ENCODE measurements at places on chromosomes 1 and 21.

- DNase-seq, result no peak
Observed at GRCh38 chr1:21270086-21270689, 20.1 kb downstream of the ECE1 start.

GRCh38 chr1:212618466-212619210, 10.1 kb downstream of the ATF3 start:
- no peak for DNase-seq

GRCh38 chr1:207034208-207034607, 1.7 kb upstream of the C1orf116 start:
- DNase-seq, result no peak

DNA sequence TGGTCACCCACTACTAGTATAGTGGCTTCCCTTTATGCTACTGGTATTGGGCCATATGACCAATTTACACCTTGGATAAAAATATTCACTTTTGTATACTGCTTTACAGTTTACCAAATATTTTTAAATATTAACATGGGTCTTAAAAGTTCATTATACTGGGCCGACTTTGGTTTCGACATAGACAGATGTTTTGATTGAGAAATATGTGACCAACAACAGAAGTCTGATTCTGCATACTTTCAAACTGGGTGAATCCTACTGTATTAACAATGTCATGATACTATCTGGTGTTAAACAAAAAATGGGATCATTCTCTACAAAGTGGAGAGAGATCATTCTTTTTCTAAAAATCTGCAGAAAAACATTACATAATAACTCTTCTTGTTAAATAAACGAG, 134.8 kb downstream of the AKT3 start:
- DNase-seq, result no peak

GRCh38 chr21:32410916-32411315, 1.6 kb upstream of the EVA1C start:
- DNase-seq, result peak; percentile 68

DNA sequence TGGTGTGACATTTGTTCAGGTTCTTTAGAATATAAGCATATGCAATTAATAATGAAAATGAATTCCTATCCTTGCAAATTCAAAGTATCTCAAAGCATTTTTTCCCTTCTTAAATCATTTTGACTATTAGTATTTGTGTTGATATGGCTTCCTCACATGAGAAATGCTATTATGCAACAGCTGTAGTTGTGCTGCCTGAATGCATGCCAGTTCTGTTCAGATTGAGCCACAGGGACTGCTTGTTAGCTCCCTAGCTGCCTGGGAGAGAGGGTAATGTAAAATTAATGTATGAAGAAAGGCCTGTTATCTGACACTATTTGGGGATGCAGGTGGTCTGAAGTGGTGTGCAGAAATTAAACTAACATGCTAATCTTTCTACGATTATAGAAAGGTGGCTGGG, 45.5 kb downstream of the CACHD1 start:
- DNase-seq, result no peak

GRCh38 chr1:201954263-201955008, 867 bp upstream of the TIMM17A start:
- DNase-seq, result no peak

DNA sequence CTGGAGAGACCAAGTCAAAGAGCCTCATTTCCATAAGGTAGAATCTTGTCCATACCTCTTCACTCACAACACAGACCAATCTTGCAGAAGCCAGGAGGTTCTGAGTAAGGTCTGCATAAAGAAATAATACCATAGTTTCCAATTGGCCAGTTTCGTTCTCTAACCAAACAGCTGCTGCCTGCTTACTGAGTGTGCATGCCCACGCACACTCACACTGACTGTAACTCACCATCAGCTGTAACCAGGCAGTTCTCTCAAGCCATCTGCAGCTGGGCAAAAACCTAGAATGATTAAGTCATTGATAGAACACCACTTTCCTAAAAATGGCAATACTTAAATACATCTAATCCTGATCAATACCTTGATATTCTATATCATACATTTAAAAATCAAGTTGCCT, 106.6 kb upstream of the VAV3 start:
- no peak for DNase-seq

DNA sequence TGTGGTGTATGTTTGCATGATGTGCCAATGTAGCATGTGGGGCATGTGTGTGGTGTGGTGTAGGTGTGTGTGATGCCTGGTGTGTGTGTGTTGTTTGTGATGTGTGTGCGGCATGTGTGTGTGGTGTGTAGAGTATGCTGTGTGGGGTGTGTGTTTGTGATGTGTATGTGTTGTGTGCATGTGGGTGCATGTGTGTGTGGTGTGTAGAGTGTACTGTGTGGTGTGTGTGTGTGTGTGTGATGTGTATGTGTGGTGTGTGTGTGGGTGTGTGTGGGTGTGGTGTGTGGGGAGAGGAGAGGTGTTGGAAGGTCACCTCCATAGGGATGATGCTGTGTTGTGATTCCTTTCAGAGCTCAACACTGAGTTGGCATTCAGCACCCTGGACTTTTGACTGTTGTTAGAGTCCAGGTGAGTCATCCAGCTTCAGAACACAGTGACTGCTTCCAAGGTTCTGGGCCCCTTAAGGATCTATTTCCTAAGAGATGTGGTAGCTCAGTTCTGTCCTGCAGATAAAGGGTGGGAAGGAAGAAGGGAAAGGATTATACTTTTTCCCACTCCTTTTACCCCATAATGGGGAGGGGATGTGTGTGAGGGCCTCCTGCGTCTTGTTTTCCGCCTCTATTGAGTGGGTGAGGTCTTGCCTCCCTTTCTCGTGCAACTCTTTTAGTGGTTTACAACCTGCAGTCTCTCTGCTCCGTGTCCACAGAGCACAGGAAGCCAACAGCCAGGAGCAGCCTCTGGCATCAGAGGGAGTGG, 47.6 kb downstream of the RHOU start:
- DNase-seq, result no peak

DNA sequence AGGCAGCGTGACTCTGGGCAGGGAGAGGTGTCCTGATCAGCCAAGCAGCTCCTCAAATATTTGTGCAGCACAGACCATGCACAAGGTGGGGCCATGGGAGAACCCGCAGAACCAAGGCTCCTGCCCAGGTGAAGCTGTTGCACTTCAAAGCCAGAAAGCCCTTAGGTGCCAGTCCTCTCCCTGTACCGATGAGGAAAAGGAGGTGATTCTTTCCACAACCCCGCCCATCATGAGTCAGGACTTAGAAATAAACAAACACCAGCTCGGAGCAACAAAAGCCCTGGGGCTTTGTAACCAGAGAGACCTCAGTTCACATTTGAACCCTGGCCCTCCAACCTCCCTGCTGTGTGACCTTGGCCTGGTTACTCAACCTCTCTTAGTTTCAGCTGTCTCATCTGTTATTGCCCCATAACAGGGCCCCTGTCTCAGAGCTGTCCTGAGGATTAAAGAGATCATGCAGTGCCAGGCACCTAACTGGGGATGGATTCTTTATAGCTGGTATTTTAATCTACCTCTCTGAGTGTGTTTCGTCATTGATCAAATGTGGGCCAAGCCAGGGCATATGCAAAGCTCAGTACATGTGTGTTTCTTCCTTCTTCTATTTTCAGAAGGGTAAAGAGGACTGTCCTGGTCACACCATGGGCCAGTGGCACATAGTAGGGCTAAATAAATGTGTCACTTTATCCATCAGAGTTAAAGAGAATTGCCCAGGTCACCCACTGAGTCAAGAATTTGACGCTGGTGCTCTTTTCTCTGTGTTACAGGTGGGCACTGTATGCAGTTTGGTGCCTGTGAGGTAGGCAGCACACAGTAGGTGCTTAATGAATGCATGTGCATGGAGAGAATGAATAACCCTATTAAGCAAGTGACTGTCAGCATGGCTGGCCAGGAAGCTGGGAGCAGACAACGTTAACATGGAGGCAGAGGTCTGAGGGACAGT, 1.4 kb downstream of the LDLRAD1 start:
- no peak for DNase-seq

DNA sequence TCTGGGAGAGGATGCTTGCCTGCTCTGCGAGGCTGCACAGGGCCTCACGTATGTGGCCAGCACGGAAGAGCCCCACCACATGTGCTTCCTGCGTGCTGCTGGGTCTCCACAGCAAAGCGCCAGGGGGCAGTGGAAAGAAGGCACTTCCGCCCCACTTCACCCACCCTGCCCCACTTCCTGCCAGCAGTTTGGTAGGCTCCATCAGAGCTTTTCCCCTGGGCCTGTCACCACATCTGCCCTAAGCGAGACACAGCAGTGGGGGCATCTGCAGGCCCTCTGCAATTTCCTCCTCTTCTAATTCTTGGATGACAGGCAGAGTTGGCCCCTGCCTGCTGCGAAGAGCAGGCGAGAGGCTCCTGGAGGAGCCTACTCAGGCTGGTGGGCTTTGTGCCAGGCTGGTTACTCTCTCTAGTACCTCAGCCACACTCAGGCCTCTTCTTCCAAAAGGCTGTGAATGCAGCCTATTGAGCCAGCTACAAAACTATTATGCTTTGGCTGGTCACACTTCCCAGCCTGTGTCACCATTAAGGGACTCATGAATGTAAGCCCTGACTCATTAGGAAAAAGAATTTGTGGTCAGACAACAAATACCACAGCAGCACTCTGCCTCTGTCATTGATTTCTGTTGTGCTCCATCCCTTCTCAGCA, 25.0 kb downstream of the CD244 start:
- DNase-seq, result peak; percentile 36

GRCh38 chr1:89616844-89617627, 15.9 kb upstream of the LRRC8C start:
- DNase-seq, result no peak
